ENCODE measurements at places on chromosomes 5 and 9. TPM values are rescaled to one million over a fixed set of nuclear protein-coding genes. Genes with fewer than 3 reads are reported as not detected.

DNA sequence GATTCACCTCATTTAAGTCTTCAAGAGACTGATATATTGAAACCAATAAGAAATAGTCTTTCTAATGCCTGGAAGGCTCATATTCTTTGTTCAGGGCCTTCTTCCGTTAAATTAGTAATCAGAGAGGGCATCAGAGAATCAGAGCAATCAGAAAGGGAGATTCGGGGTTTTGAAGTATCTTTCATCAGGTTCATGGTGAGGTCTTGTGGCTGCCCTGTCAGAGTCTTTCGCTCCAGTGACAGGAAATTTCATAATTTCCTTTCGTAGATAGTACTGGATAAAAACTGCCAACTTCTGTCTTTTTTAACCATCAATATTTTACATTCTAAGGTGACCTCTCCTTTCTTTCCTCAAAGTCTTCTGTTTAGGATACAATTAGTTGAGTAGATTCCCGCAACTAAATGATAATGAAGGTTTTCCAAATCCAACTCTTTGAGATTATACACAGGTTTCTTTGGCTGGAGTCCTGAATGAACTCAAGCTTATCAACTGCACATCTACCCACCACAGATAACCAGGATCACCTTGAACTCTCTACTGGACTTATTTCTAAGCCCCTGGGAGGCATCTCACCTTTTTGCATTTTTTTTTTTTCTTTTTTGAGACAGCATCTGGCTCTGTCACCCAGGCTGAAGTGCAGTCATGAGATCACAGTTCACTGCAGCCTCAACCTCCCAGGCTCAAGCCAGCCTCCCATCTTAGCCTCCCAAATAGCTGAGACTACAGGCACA, 5.5 kb downstream of the IL31RA start:
- no peak for DNase-seq

DNA sequence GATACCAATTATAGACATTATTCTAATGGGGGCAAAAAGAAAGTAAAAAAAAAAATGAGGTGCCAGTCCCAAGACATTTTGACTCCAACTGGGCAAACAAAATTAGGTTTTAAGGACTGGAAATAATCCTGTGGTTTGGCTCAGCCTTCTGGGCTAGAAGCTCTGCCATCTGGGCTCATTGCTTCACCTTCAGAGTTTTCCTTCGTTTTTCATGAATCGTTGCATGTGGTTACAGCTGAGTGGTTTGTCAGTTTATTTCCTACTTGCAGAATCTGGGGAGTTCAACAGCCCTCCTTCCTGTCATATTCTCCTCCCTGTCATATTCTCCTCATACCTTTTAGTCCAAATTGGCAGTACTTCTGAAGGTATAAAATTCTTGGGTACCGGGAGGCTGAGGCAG, 12.0 kb downstream of the UGT3A2 start:
- DNase-seq: no peak

- no peak for DNase-seq
Measured at GRCh38 chr5:22473886-22474285, 379.3 kb downstream of the CDH12 start.

- no peak for DNase-seq
Measured at GRCh38 chr9:90290716-90291485, 351.7 kb downstream of the DIRAS2 start.

- DNase-seq: no peak
Measured at GRCh38 chr9:23820451-23821374, 5.3 kb downstream of the ELAVL2 start.

- no peak for DNase-seq
Measured at GRCh38 chr5:22598796-22599195, 254.3 kb downstream of the CDH12 start.

- DNase-seq: no peak
Measured at GRCh38 chr5:150239099-150239793, 49.4 kb downstream of the SLC6A7 start.

DNA sequence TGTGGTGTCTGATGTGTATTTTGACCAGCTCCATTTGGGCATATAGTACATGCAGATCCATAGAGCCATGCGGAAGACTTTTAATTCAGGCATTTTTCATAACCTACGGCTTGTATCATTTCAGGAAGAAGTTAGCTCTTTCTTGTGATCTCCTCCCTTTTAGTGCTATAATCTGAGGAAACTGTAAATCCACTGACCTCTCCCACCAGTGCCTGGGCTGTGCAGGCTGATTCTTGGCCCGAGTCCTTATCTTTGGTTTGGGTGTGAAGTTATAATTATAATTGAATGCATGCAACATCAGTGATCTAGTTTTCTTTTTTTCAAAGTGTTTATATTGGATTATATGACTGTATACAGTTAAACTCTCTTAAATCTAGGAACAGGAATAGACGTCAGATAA, 247.9 kb downstream of the PCSK5 start:
- DNase-seq: no peak

DNA sequence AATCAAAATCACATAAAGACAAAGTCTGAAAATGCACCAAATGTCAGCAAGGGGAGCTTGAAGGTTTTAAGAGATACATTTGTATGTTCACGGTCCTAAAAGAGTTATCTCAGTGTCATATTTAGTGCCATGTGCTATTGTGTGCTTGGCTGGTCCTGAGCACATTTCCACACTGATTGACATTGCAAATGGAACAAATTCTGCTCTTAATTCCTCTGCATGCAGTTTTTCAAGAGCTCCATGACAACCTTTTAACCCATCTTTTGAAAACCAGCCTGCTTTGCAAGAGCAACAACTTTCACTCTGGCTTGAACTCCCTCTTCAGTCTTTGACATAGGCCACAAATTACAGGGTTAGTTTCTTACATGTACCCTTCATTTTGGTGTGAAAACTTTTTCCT, 175.4 kb upstream of the ACTBL2 start:
- no peak for DNase-seq

Gene EPB41L4B
- total RNA-seq: 31.8 TPM

DNA sequence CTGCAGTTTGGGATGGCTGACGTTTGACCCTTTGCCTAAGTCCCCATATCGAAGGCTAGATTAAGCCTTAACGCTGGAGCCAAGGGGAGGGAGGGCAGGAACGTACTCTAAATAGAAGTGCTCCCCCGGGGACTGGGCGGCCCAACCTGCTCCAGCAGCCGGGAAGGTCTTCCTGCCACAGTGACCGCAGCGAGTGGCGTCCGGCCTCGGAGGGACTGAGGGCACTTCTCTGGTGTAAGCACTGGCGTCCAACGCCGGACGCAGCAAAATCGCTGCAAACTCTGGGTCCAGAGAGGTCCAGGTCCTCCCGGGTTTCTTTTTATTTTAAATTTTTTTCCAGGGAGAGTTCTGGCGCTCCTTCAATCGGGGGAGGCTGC, 505 bp upstream of the ACER2 start:
- peak; percentile 83 for DNase-seq

Gene LRRC70
- 10.4 TPM for total RNA-seq

Gene ADCY2
- total RNA-seq: 10.0 TPM

DNA sequence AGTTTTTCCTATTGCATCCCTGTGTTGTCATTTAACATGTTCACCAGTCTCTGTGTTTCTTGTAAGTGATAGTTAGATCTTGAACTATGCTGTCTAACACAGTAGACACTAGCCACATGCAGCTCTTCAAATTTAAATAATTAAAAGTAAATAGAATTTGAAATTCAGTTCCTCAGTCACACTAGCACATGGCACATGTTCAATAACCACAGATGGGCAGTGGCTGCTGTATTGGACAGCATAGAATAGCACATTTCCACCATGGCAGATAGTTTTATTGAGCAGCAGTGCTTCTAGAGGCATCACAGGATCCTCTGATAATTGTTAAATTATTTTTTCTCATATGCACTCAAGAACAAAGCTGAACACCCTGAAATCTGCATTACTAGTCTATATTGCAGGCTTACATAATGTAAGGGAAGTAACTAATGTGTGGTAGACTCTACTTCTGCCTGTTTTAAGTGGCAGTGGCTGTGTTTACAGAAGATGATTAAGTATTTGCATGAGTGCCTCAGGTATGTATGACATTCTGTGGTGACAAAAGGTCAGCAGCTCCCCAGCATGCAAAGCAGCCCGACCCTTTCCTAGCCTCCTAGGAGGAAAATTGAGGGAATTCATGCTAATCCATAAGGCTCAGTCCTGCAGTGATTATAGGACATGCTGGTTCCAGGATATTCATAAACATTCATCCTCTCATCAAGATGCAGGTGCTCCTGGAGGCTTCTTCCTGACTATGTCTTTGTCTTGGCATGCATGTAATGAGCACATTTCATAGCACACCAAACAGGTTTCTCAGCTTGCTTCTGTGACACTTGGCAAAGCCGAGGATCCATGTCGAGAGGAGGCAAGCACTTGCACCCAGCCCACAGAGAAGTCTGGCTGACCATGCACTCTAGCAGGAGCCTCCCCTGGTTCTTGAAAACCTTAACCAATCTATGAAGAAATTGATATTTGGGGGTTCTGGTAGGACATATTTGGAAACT, 45.5 kb downstream of the SH3RF2 start:
- no peak for DNase-seq

DNA sequence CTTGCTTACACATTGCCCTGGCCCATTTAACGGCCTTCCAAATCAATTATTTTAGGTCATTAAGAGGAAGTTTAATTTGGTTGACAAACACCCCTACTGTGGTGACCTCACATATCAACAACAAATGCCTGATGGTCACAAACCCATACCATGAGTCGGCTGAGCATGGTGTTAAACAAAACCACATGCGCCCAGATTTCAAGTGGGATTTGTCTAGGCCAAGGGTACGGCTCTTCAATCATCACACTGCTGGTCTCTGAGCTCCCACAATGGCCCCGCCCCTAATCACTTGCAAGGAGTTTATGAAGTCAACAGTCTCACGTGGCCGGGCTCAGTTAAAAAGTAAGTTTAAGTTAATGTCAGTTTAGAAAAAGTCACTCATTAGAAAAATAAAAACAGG, 243.8 kb downstream of the CRB2 start:
- DNase-seq: no peak

Gene DIAPH1
- 92.5 TPM for total RNA-seq

- DNase-seq: peak; percentile 30
Measured at GRCh38 chr5:1526681-1527131, 2.9 kb upstream of the LPCAT1 start.

Gene SLC45A2
- total RNA-seq: not detected

Gene GPR150
- total RNA-seq: 0.49 TPM

Gene PCA3
- 0.18 TPM for total RNA-seq

Gene NOXA1
- 7.4 TPM for total RNA-seq

Gene HNRNPA0
- total RNA-seq: 24.6 TPM

Gene SLC25A25
- 21.0 TPM for total RNA-seq

DNA sequence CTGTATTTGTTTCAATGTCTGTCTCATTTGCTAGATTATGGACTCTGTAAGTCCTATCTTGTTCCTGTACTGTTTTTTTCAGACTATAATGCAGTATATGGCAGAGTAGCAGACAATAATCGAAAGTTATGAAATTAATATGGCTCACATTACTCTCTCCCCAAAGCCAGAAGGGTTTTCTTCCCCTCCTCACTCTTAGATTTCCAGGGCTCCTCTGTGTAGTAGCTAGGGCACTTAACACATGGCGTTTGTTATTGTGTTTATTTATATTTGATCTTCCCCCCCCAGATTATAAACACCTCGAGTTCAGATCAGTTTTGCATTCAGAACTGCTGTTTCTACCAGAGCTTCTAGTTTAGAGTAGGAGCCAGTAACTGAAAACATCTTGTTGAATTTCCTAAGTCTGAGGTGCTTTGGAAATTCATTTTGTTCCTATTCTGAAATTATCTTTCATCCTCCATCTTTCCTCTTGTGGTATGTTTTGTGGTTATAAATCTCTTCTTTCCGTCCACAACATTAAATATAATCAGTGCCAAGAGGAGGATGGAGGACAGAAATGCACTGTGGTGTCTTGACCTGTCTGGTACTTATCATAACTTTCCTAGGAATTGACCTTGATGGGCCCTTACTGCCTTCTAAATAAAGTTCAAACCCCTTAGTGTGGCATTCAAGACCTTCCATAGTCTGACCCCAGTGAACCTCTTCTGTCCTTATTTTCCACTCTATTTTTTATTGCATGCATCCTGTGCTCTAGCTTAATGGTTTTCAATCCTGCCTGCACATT, 27.0 kb downstream of the TLE4 start:
- DNase-seq: no peak

DNA sequence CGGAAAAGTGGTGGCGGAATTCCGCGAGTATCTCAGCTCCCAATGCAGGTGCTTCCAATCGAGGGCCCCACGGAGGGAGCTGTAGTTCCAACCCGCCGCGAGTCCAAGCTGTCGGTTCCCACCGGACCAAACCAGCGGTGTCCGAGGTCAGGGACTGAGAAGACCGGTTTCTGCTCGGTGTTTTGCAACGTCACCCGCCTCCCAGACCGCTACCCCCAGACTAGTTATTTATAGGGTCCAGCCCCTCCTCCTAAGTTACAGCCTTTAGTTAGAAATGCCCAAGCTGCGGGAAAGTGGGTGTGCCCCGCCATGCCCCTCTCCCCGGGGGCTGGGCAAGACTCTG, 677 bp upstream of the MYORG start:
- DNase-seq: peak; percentile 73

DNA sequence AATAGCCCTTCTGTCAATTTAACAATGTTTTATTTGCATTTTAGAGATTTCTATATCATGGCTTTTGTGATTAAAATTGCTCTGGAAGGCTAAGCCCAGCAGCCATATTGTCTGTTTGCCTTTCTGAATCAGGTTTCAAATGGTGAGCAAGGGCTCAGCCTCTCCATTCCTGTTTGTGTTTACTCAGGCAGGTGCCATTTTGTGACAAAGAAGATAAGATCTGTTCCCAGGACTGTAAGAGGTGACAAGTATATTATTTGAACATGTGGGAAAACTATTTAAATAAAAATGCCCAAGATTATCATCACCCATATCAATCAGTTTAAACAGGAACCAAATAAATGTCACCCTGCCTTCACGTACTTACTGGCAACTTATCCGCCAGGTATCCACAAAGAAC, 641.3 kb upstream of the KLF4 start:
- DNase-seq: no peak

- DNase-seq: no peak
Measured at GRCh38 chr9:105241356-105242043, 3.0 kb upstream of the SLC44A1 start.

GRCh38 chr9:75033791-75034473, 5.8 kb upstream of the CARNMT1 start:
- DNase-seq: no peak

Gene FRMD3
- 38.1 TPM for total RNA-seq

GRCh38 chr9:129483415-129484351, 137.2 kb downstream of the C9orf50 start:
- DNase-seq: peak; percentile 93

Gene FTMT
- not detected for total RNA-seq

- DNase-seq: no peak
Measured at GRCh38 chr5:10539687-10539998, 24.2 kb upstream of the ANKRD33B start.

- DNase-seq: no peak
Measured at GRCh38 chr9:133975511-133975910, 16.6 kb downstream of the VAV2 start.

Gene ZNF483
- total RNA-seq: 20.1 TPM

DNA sequence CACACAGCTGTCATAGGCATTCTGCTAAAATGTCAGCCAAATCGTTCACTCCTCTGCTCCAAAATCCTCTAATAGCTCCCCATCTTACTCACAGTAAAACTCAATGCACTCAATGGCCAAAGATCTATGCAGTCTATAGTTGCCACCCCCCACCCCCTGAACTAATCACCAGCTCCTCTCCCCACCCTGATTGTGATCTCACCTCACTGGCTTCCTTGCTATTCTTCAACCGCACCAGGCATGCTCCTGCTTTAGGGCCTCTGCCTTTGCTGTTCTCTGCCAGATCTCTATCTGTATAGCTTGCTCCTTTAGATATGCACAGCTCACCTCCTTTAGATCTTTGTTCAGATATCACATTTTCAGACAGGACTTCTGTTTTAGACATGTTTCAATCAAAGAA, 33.2 kb upstream of the SNX2 start:
- DNase-seq: no peak
